GM18507 (cell line): ENCODE measurements at places on chromosomes 3 and 15.

DNA sequence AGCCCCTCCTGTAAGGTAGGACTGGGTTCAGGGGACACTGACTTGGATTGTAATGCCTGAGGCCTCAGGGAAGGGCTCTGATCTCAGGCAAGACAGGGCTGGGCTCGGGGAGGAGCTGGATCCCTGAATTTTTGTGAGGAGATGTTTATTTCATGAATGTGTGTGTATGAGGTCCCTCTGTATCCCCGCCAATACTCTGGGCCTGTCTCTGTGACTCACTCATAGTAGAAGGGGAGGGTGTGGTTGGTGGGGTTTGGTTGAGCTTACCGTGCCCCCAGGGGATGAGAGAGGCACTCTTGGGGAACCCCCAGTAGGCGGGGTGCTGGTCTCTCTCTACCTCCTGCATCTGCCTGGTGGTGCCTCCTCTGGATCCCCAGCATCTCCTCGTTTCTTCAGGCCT, 28.1 kb downstream of the RPSA start:
- DNase-seq = no peak

- no peak for DNase-seq
Observed at GRCh38 chr3:173870976-173871375, 473.4 kb downstream of the NLGN1 start.

DNA sequence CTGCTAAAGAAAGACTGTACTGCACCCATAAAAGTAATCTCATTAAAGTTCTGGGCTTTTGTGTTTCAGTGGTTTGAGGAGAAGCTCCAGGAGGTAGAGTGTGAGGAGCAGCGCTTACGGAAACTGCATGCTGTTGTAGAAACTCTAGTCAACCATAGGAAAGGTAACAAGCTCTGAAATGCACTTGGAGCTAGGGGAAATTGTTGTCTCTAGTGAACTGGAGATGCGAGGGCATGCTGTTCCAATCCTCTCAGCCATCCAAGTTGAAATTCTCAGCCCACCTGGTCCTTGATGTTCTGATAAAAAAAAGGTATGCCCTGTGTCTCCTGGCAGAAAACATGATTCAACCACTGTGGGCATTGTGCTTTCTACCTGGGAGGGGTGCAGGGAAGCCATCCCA, 21.4 kb upstream of the SNX22 start:
- no peak for DNase-seq

DNA sequence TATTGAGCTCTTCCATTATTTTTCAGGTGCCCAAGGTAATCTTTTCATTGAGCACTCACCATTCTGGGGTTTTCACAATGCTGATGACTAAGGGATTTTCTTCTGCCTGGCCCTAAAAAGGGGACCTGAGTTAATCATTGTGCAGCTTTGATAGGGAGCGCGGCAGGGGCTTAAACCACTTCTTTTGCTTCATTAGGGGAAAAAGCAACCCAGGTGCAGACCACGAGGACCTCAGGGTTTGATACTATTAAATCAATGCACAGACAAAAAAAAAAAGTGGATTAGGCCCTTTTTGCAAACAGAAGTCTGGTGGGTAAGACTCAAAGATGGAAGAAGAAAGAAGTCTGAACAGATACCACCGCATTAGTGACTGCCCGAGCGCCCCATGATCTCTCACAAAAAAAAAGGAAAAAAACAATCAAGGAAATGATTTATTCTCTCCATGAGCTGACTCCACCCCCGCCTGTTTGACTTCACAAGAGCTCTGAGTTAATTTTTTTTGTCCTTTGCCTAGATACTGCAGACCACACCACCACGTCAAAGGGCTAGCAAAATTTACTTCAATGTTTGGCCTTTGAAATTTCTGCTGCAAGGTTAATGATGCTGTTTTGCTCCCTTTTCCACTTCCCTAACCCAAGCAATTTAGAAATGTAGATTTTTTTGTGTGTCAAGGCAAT, 78.0 kb upstream of the FEZF2 start:
- DNase-seq = no peak

GRCh38 chr15:50257332-50257731, 8.2 kb downstream of the HDC start:
- DNase-seq = no peak

GRCh38 chr3:130963444-130963843, 63.2 kb downstream of the ASTE1 start:
- DNase-seq = no peak

DNA sequence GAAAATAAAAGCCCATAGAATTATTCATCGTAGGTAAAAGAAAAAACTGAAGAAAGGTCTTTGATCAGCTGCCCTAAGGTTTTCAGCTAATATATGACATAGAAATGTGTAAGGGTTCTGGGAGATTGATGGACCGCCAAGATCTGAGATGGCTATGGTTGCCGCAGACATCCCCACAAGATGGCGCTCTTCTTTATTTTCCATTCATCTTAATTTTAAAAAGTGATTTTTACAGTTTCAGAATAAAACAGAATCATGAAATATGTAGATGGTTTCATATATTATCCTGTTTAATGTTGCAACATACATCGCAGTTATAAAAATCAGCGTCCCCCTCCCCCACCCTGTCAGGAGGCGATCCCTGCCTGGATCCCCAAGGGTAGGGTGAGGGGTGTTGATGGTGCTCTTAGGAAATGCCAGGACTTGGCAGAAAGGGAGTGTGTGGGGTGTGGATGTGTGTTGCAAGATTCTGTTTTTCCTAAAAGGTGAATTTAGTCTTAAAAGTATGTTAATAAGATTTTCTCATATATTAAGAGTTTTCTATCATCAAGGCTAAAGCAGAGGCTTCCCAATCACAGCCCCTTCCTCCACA, 68.8 kb downstream of the ANXA2 start:
- no peak for DNase-seq

- no peak for DNase-seq
Observed at GRCh38 chr3:171804618-171805389, 5.5 kb downstream of the PLD1 start.

- DNase-seq = no peak
Observed at GRCh38 chr15:65743637-65744252, 48.3 kb downstream of the DENND4A start.

- DNase-seq = no peak
Observed at GRCh38 chr3:44464509-44464908, 13.0 kb downstream of the ZNF445 start.

- no peak for DNase-seq
Observed at GRCh38 chr3:132202586-132202985, 114.6 kb upstream of the ACP3 start.

- DNase-seq = no peak
Observed at GRCh38 chr3:111763968-111764367, 95.1 kb upstream of the PHLDB2 start.

GRCh38 chr3:19331931-19332330, 183.6 kb downstream of the KCNH8 start:
- DNase-seq = no peak

- DNase-seq = no peak
Observed at GRCh38 chr15:49155834-49156627, 632 bp upstream of the COPS2 start.

DNA sequence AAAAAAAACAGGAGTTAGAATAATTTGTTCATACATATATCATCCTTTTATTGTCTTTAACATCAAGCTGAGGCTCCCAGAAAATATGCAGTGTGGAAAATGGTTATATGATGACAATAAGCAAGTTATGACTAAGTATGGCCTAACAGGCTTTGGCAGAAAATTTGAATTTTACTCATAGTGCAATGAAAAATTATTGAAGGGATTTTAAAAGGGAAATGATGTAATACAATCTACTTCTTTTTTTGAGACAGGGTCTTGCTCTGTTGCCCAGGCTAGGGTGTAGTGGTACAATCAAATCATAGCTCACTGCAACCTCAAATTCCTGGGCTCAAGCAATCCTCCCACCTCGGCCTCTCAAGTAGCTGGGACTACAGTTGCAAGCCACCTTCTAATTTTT, 78.7 kb downstream of the FAIM start:
- DNase-seq = no peak

DNA sequence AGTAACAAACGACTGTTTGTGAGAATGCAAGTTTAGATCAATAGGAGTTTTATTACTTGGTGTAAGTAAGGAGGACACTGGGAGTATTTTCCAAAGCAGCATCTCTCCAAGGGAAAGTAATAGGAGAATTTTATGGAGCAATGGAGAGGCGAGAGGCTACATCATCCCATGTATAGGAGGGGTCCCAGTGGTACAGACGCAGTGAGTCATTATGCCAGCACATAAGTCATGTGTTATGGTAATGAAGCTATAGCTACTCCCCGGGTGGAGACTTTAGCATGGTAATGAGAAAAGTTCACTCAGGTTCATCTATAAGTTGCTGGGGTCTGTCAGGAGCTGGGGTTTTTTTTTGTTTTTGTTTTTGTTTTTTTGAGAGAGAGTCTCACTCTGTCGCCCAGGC, 29.5 kb upstream of the ZNF445 start:
- no peak for DNase-seq

GRCh38 chr15:60898896-60899295, 330.2 kb downstream of the RORA start:
- DNase-seq = no peak

DNA sequence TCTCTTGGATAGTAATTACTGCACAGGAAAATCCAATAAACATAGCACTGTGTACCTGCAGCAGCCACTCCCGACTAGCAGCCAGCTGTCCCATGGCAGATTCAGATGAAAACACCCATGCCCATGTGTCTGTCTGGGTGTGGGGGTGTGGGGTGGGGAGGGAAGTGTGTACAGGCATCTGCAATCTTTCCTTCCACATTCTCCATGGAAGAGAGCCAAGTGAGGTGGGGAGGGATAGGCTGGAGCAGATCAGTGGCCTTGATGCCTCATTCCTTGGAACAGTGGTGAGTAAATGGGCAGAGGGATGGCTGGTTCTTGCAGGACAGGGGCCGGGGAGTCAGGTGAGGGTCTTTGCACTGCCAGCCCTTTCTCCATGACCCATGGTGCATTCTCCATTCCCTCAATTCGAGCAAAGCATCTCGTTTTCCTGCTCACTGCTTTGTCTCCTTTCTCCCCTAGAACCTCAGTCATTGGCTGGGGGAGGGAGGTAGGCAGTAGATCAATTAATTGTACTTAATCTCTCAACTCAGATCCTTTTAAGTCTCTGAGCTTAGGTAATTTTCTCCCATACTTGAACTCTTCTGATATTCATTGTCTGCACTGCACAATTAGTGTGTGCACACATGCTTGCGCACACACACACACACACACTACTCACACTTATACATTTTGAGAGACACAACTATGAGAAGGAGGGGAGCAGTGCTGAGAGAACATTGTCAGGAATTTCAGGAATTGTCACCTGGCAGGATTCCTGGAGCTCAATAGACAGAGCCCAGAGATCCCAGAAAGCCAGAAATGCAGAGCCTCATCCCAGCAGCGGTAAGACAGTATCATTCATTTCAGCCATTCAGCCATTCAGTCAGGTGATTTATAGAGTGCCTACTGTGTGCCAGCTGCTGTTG, 31.9 kb downstream of the PDIA5 start:
- DNase-seq = no peak

DNA sequence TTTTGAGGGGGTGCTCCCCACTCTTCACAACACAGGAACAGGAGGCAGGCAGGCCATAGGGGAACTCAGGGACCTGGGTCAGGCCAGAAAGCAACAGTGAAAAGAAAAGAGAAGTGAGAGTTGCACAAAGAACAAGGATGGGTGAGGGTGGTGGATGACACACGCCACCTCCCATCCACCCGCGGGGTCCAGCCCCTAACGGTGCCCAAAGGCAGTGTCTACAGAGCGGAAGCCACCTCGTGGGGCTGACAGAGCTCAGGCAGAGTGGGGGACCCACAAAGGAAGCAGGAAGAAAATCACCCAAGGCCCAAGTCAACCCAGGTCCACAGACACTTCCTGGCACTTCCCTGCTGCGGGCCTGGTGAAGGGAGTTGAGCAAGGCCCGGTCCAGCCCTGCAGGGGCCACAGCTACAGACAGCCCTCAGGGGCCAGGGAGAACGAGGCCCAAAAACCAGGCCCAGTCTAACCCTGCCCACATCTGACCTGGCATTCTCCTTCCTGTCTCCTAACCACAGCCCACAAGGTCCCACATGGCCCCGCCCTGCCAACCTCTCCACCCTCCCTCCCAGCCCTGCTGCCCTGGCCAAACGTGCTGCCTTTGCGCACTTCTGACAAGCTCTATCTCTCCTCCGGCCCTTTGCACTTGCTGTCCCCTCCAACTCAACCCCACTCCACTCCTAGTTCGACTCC, 5.9 kb downstream of the NUP210 start:
- DNase-seq = peak; percentile 78

- no peak for DNase-seq
Observed at GRCh38 chr15:80489030-80489594, 84.9 kb downstream of the ARNT2 start.

DNA sequence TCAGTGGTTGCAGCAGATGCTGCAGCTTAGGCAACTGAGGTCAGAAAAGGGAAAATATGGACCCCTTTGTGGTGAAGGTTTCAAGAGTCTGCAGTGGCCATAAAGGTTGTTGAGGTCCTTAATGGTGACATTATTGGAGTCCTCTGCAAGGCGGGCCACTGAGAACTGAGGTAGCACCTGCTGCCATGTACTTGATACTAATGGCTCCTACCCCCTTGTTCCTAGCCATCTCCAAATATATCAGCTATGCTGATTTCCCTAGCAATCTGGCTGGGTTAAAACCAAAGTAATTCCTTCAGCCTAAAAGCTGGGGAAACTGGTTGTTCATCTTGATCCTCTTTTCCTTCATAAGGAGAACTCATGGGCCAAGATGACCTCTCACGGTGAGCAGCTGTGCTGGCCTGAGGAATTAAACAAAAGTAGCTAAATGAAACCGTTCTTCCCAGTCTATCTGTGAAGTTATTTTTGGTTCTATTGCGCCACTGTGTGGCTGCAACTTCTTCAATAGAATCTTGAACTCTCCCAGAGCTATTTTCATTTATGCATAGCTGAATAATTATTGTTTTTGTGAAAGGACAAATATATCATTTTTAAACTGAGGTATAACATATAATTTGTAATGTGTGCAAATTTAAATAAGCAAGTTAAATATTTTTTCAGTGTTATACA, 76.1 kb upstream of the PLSCR4 start:
- DNase-seq = no peak
